ENCODE measurements at places on chromosomes 13 and 19.

GRCh38 chr13:50999641-51000040 is 90.0 kb downstream of the RNASEH2B start:
- no peak for DNase-seq

DNA sequence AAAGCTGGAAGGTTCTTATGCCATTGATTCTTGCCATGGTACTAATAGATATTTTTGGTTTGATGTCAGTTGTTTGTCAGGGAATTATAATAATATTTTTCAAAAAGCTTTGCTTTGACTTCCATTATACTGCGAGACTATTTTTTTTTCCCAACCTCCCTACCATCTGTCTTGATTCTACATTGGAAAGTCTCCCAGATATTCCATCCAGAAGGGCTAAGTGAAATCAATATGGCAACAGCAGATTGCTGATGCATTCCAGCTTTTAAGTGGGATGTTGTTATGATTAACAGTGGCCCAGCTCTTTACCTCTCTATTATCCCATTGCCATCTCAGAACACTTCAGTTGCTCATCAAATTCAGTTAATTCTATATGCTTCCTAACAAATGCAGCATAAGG is 247.4 kb downstream of the OXGR1 start:
- DNase-seq: no peak

DNA sequence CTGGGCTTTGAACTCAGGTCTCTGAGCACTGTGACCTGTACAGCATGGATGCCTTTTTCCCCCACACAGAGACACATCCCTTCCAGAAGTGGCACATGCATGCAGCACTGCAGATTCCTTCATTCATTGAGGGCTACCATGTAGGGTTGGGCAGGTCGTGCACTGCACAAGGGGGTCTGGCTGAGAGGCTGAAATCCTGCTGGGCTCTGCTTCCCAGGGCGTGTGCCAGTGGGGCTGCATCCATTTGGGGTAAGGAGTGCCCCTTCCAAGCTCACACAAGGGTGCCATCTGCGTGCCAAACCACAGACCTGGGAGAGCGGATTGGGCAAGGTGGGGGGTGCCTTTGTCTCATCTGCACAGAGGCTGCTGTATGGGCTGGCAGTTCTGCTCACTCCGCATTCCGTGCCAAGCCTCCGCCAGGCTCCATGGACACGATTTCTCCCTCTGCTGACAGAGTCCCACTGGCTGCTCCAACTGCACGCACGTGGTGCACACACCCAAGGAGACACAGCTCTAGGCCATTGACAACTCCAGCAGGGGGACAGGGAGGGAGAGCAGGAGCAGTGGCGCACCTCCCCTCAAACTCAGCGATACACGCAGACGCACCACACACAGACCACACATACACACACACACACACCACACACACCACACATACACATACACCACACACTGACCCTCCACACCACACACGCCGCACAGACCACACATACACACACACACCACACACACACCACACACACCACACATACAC is 4.5 kb upstream of the SHISA7 start:
- peak; percentile 70 for DNase-seq

GRCh38 chr19:35228177-35228930 is at the start of gene FAM187B:
FAM187B (minus strand) TSS chr19:35228739; CDS start chr19:35228680, 59 bp downstream.
- DNase-seq: no peak

- DNase-seq: no peak
Observed at GRCh38 chr13:114309806-114310410, 4.4 kb upstream of the CHAMP1 start.

- no peak for DNase-seq
Observed at GRCh38 chr13:99969919-99970650, 1.5 kb downstream of the ZIC5 start.

- DNase-seq: no peak
Observed at GRCh38 chr13:32079587-32079986, 48.0 kb downstream of the FRY start.

DNA sequence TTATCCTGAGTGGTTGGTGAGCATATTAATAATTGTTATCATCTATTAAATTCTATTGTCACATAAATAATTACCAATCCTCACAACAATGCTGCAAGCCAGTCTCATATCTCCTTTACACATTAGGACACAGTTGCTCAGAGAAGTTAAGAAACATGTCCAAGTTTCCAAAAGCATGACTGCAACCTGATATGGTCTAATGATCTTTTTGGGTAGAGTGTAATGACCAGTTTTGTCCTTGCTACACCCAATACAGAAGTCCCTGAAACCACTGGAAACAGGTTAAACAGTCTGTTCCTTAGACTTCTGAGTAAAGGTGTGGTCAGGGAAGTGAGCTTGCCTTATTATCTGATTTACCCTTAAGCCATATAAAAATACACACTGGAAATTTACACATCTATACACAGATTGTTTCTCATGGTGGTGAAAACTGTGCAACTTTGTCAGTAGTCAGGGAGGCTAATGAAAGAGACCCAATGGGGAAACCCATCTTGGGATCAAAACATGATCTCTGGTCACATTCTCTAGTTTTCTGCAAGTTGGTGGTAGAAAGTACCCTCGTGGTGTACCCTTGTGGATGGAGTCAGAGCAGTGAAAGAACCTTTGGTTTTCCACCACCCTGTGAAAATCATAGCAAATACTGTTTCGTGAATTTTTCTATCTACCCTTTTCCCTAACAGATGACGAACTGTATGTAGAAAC is 146.0 kb upstream of the KLF12 start:
- no peak for DNase-seq

DNA sequence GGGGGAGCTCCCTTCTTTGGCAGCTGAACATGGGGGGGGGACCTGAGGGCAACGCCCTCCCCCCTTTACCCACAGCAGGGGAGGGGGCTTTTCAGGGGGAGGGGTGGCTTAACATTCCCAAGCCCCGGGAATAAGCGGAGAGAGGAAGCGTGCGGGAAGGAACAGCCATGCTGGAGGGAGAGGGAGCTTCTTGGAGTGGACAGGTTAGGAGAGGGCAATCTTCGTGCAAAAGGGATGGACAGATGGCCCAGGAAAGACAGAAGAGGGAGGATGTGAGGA is 10.8 kb downstream of the C19orf81 start:
- no peak for DNase-seq

- no peak for DNase-seq
Observed at GRCh38 chr19:1408300-1409203, 1.2 kb downstream of the DAZAP1 start.

GRCh38 chr19:48415395-48415794 is 21.9 kb downstream of the GRIN2D start:
- no peak for DNase-seq

- no peak for DNase-seq
Observed at GRCh38 chr13:48449656-48450055, 36.7 kb upstream of the LPAR6 start.

- DNase-seq: no peak
Observed at GRCh38 chr19:7426986-7427385, 61.8 kb downstream of the PEX11G start.
